ENCODE measurements at places on chromosomes 4 and X.

DNA sequence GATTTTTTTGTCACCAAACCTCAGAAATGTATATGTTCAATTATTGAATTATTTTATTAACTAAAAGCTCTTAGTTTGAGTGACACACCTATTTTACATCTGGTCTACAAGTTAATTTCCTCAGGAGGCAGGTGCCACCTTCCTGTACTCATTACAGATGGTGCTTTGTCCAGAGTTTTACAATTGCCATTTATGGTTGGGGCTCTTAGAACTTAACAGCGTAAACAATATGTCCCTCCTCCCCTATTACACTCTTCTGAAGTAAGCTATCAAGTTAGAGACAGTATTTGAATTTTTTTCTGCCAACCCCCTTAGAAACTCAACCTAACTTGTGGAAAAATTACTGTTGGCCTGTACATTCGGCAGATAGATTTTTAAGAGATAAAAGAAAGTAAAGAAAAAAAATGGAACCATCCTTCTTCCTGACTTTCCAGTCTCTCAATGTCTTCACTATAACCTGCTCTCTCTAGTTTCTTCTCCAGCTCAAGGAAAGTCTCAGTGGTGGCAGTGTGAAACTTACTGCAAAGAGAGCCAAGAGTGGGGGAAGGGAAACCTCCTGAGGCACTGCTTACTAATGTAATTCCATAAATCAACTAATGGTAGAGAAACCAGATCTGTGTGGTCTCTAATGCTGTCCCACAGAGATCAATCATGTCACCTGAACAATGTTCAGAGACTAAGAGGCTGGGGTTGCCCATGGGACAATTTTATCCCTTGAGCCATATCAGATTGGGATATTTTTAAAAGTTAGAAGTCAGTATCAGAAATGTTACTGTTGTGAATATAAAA is 7.8 kb downstream of the CXXC4 start:
- no peak for DNase-seq

GRCh38 chrX:40544343-40545266 is 36.2 kb upstream of the ATP6AP2 start:
- DNase-seq, result no peak

DNA sequence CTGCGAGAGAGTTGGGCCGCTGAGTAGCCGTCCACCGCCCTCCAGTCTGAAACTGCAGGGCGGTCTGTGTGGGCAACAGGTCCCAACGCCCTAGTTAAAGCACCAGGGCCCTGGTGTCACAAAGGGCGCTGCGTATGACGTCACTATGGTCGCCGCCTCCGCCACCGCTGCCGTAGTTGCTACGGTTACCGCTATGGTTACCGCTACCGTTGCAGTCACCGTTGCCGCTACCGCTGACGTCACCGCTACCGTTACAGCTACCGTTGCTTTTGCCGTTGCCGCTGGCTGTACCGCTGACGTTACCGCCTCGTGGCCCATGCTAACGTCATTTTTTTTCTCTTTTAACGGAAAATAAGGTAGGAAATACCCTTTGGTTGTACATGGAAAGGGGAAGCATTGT is at the start of gene PPP1R2C:
PPP1R2C (minus strand) TSS at position 68 of the 400 bp plus-strand sequence. CDS start 84 bp downstream, outside the sequence.
- no peak for DNase-seq

DNA sequence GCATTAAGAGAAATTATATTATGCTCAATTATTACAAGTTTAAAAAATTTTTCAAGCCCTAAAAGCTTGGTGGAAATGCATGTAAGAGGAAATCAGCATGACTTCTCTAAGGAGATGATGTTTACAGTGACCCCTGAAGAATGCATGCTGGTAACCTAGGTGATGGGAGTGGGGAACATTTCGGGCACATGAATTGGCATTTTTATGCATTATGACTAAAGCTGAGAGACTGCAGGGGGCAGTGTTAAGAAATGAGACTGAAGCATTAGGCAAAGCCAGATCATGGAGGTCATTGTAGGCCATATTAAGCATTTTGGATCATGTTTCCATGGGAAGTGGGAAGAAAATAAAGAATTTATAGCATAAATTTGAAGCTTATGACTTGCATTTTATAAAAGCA is 421.3 kb downstream of the FAT4 start:
- DNase-seq, result no peak

DNA sequence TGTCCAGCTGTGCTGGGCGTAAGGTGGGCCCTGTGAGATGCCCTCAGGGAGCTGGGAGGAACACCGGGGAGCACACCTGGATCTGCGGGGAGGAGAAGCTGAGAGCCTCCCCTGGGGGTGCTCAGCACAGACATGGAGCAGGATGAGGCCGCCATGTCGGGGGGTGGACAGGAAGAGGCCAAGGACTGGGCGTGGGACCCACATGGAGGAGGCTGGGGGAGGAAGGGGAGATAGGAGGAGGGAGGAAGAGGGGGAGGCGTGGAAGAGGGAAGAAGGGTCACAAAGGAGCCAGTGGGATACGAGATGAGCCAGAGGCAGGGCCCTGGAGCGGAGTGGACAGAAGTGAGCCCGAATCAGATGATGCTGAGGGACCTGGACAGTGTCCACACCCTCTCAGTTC is 66.3 kb downstream of the ZFYVE28 start:
- no peak for DNase-seq

GRCh38 chrX:19647159-19647558 is 131.9 kb upstream of the MAP3K15 start:
- DNase-seq, result no peak

Data from epithelial cell of prostate (primary cell).